ENCODE measurements at places on chromosomes 13 and 19. TPM values are rescaled to one million over a fixed set of nuclear protein-coding genes. Genes with fewer than 3 reads are reported as not detected.

GRCh38 chr19:41416194-41416674 is 10.9 kb downstream of the B3GNT8 start:
- no peak for DNase-seq

GRCh38 chr19:38145623-38146022 is 78.4 kb downstream of the DPF1 start:
- no peak for DNase-seq

DNA sequence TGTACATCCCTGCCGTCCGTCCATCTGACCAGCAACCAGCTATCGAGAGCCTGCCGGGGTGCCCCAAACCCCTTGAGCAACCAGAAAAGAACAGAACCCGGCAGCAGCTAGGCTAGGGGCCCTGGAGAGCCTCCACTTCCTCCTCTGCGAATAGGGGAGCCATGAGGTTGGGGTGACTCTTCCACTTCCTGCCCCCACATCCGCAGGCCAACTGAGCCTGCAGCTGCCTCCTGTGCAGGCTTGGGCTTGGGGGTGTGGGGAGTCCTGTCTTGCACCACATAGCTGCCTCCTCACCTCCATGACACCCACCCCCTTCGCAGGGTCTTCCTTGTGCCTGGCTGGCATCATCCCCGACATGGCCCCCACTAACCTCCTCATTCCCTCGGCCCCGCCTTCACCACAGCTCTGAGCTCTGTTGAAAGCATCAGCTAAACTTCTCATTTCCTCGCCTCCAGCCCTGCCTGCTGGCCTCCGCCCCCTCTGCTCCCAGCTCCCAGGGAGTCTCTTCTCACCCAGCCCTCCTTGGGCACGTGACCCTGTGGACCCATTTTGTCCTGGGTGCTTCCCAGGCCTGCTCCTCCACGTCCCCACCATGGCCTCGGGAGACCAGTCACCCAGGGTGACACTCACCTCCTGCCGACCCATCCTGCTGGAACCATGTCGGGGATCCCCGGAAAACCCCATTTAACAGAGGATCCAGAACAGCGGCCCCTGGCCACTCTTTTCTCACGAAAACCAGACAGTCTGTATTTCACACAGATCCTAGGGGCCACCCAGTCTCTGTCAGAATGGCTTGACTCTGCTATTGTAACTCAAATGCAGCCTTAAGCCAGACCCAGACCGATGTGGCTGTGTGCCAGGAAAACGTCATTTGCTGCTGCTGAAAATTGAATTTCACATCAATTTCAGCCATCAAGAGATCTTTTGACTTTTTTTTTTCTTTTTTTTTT is 50.4 kb downstream of the MYO9B start:
- DNase-seq, result no peak

DNA sequence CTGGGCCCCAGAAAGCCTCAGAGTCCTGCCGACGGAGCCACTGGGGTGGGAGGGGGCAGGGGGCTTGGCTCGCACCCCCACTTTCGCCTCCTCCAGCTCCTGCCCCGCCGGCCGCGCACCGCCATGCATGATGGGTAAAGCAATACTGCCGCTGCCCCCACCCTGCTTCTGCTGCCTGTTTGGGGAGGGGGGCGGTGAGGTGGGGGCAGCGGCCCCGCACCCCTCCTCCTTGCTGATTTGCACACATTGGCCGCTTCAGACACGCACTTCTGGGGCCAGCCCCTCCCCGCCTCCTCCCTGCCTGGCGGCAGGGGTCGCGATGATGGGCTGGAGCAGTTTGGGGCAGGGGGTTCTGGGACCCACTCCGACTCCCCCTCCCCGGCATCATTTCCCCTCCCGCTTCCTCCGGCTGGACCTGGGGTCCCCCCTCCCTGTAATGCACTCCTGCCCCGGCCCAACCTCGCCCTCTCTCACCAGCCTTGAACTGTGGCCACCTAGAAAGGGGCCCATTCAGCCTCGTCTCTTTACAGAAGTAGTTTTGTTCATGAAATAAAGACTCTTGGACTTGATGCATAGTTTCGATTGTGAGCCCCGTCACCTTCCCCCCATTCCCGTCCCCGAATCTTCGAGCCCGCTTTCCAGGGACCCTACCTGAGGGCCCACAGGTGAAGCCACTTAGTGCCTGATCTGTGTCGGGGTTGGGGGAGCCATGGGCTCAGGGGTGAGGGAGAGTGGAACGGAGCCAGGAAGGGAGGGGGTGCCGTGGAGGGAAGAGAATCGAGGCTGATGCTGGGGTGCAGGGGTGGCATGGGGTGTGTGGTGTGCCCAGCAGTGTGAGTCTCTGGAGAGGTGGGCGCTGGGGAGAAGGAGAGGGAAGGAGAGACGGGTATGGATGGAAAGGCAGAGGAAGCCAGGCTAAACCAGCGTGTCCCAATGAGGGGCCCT is 1.4 kb upstream of the HPN start:
- DNase-seq, result no peak

DNA sequence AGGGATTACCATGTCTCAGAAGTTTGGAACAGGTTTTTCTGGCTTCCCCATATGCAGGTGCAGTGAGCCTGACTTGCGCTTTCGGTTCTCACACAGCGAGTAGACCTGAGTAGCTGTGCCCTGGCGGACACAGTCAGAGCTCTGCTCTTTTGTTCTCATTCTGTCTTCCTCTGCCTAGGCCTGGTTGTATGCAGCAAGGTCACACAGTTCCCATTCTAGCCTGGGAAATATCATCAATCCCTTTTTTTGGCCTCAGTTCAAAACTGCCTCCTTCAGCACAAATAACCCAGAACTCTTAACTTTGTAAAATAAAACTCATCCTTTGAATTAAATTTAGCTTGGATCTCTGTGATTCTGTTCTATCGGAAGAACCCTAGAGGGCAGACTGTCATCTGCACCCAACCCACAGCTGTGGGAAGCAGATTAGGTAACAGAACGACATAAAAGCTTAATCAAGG is 10.2 kb downstream of the OXGR1 start:
- peak; percentile 53 for DNase-seq

- DNase-seq, result no peak
Measured at GRCh38 chr19:19040417-19040816, 7.0 kb downstream of the ARMC6 start.

DNA sequence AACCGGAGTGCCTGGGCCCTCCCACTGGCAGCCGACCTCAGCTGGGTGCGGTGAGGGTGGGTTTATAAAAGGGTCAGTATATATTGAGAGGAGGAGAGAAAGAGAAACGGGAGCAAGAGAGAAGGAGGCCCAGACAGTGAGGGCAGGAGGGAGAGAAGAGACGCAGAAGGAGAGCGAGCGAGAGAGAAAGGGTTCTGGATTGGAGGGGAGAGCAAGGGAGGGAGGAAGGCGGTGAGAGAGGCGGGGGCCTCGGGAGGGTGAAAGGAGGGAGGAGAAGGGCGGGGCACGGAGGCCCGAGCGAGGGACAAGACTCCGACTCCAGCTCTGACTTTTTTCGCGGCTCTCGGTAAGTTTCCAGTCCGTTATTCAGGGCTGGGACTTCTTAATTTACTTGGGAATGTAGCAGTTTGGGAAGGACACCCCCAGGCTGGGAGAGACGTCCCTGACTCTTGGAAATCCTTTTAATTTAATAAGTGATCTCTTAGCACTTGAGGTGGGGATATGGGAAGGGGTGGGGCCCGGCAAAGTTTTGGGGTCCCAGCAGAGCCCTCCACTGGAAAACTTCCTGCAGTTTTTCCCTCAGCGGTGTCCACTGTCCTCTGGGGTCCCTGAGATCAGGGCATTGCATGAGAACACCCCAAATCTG is at the start of gene EMP3:
TSS of gene EMP3 (plus strand) at position 288 of the 646 bp plus-strand sequence. CDS start 1,293 bp downstream, outside the sequence.
- DNase-seq, result no peak

GRCh38 chr19:16585808-16586476 is 13.7 kb upstream of the SLC35E1 start:
- DNase-seq, result no peak

DNA sequence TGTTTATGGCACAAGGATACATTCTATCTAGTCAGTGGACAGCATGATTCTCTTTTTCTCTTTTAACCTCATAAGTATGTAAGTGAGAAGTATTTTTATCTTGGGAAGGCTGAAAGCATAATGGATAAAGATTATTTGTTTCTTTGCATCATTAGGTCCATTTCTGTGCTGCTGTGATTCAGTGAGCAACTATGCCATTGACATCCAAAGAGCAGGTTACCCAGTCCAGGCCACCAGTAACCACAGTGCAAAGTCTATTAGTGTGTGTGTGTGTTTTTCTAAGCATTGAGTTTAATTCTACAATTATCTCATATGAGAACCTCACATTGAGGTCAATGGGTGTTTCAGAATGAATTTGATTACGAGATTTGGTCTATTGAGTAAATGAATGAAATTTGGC is 158.8 kb upstream of the DACH1 start:
- DNase-seq, result no peak

The CELF5 gene
- polyA plus RNA-seq, result 1.3 TPM

The FAM83E gene
- polyA plus RNA-seq, result 3.4 TPM

The PSG3 gene
- polyA plus RNA-seq, result not detected

All from left renal pelvis (tissue), 4 donors.